ENCODE measurements at places on chromosomes 12 and 14.

GRCh38 chr12:11763760-11764520 lies 114.5 kb downstream of the ETV6 start:
- DNase-seq: no peak

GRCh38 chr12:23648546-23648945 lies 300.9 kb downstream of the SOX5 start:
- DNase-seq: no peak

- no peak for DNase-seq
Observed at GRCh38 chr12:54924972-54925707, 59.4 kb downstream of the TESPA1 start.

DNA sequence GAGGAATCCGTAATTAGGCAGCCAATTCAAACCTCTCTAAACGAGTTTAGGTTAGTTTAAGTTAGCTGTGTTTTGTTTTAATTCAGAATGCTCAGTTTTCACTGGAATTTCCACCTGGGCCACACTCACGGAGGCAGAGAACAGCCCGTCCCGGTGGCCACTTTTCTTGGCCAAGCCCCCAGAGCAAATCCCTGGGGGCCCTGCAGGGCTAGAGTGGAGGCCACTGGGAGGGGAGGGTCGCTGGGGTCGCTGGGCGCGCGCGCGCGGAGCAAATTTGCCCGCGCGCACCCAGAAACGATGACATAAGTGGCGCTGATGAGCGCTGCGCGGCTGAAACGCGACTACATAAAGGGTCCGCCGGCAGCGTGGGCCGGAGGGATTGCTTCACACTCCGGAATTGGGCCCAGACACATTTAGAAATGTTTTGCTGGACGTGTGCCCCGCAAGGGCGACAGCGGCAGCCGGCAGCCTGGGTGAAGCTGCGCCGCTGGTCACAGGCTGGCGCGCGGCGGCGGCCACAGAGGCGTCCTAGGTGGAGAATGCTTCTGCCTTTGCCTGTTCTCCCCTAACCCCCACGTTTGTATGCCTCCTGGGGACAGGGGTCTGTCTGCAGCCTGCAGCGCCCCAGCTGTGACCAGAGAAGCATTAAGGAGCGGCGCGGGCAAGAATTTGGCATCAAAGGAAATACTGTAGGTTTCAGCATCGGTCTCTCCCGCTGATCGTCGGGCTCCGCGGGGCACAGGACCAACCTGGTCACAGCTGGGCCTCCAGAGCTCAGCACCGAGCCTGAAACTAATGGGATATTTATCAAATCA lies 37.9 kb upstream of the TBX5 start:
- DNase-seq: no peak

DNA sequence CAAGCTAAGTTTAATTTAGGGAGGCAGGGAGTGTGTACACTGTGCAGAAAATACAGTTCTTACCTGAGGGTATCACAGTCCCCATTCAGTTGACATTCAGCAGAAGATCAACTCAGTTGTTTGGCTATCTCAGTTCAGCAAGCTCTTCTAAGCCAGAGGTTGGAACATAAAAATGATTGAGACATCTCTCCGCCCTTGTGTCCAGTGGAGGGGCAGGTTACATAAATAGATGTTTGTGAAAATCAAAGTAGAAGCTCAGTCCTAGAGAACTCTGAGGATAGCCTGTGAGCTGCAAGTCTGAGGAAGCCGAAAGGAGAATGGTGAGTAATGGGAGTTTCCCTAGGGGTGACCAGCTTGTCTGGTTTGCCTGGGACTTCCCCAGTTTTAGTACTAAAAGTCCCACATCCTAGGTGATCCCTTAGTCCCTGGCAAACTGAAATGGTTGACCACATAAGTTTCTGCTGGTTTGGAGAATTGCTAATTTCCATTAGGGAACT lies 251.4 kb upstream of the ATP2B1 start:
- no peak for DNase-seq

- no peak for DNase-seq
Observed at GRCh38 chr12:88063375-88063774, 34.2 kb upstream of the C12orf50 start.

GRCh38 chr14:74660167-74660566 lies 48.1 kb upstream of the LTBP2 start:
- DNase-seq: no peak

GRCh38 chr12:124411953-124412645 lies 117.2 kb downstream of the RFLNA start:
- no peak for DNase-seq

DNA sequence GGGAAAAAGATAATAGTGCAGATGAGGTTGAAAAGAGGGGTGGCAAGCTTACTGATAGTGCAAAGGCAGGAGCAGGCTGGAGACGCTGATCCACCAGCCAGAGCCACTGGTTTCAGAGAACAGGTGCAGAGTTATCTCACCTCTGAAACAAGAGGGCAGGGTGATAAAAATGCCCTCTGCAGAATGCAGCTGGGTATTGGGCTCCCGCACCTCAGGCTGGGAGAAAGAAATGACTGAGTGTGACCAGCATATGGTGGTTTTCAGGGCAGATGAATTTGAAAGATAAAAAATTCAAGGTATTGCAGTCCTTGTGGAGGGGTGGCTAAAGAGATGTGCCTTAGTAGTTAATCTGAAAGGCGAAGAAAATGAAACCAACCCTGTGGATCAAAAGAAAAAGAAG lies 2.9 kb upstream of the TMEM30B start:
- DNase-seq: no peak

- no peak for DNase-seq
Observed at GRCh38 chr12:22787557-22787956, 162.6 kb downstream of the ETNK1 start.

GRCh38 chr12:113115455-113116126 lies 20.0 kb downstream of the RASAL1 start:
- no peak for DNase-seq

DNA sequence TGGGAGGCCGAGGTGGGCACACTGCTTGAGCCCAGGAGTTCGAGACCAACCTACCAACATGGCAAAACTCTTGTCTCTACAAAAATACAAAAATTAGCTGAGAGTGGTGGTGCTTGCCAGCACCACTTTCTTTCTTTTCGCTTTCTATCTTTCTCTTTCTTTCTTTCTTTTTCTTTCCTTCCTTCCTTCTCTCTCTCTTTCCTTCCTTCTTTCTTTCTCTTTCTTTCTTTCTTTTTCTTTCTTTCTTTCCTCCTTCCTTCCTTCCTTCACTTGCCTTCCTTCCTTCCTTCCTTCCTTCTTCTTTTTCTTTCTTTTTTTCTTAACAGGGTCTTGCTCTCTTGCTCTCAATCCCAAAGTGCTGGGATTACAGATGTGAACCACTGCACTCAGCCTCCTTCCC lies 66.8 kb downstream of the HSD17B6 start:
- no peak for DNase-seq

DNA sequence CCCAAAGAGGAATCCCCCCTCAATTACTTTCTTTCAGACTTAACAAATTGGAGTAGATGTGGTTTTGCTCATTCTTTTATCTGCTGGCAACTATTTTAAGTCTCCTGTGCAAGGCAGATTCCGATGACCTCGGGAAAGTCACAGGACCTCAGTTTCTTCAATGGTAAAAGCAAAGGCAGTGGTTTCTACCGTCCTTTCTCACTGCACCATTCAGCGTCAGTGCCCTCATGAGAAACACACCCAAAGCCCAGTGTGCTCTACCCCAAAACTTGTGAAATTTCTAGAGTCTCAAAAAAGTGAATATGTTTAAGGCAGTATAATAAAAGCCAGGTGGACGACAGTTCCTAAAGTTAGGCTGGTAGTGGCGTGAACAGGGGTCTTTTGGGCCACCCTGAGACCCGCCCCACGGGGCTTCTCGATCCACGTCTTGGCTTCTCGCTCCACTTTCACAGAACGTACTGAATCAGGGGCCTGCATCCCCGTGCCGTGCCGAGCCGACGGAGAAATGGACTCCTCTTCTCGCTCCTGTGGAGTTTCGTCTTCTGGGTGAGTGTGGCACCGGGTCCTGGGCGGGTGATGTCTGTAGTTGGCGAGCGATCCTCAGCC lies 1.3 kb upstream of the ARHGAP5 start:
- DNase-seq: peak; percentile 25

DNA sequence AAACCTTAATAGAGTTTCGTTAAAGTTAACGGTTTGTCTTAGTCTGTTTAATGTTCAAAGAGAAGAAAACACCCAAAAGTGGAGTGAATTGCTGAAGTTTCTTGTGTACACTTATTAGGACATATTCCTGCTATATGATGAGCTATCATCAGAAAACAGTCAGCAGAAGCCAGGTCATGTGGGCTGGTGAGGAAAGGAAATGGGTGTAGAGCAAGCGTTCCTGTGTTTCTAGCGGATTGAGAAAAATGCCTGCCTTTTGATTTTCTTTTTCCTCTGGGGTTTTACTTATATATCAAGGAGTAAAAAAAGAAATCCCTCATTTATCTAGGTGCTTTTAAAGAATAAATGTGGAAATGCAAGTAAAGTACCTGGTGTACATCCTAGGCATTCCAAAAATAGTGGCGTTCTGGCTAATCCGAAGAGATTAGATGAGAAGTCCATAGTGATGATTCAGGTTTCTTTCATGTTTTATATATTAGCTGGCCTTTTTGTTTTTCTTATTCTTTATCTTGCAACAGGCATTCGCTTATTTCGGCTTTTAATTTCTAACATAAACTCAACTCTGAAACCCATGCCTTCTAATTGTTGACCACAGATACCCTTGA lies 50.7 kb downstream of the FLRT2 start:
- no peak for DNase-seq

DNA sequence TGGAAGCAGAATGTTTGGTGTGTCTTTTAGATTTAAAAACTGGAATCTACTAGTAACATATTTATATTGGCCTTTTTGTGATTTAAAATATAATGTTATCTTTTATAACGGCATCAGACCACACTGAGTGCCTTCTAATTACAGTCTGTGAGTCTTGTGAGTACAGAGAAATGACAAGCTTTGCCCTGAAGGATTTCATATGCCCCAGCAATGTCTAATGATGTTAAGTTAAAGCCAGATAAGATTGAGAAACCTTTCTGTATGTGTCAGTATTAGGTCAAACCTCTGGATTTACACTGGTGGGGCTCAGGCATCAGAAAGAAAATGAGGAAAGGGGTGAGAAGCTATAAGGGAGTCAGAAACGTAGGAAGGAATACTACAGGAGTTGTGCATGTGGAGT lies 25.2 kb downstream of the PLEKHA5 start:
- DNase-seq: no peak

- no peak for DNase-seq
Observed at GRCh38 chr12:130480887-130481286, 143.2 kb downstream of the PIWIL1 start.

- DNase-seq: no peak
Observed at GRCh38 chr14:87049950-87050349, 943.0 kb downstream of the GALC start.

DNA sequence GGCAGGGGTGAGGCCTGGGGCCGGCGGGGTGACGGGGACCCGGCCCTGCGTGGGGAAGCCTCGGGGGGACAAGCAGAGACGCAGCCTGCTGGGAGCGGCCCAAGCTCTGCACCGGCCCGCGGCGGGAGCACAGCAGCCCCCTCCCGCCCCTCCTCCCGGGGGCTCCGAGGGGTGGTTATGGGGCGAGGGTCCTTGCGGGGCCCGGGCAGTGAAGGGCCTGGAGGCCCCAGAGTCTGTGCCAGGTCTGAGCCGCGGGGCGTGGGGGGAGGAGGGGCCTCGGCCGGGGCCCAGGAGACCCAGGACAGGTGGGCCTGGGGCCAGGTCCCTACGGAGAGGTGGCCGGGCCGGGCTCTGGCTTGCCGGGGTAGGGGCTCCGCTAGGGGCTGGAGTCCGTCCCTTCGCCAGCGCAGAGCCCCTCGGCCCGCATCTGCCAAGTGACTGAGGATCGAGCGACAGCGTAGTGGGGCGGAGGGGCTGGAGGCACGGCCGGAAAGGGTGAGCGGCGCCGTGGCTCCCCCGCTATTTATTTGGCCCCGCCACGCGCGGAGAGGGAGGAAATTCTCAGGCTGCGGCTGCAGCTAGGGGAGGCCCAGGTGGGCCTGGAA lies 495 bp downstream of the TMEM121 start:
- no peak for DNase-seq

DNA sequence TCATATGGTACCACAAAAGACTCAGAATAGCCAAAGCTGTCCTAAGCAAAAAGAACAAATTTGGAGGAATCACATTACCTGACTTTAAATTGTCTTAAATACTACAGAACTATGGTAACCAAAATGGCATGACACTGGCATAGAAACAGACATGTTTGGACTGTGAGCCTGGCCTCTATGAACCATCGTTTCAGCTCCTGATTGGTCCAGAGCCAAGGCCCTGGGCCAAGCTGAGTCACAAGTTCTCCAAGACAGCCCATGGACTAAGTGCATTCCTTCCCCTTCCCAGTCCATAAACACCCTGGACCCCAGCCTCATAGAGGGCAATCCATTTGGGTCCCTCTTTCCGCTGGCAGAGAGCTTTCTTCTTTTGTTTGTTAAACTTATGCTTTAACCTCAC lies 12.1 kb upstream of the PRR4 start:
- DNase-seq: no peak

DNA sequence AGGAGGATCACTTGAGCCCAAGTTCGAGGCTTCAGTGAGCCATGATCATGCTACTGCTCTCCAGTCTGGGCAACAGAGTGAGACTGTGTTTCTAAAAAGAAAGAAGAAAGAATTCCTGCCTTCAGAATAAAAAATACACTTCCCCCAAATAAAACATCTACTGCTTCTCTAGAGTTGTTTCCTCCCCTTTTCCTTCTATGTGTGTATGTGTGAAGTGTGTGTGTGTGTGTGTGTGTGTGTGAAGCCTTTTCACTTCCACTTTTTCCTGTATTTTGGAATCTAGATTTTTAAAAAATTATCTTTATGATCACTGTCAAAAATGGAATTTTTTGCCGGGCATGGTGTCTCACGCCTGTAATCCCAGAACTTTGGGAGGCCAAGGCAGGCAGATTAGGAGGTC lies 12.6 kb upstream of the SNX6 start:
- DNase-seq: no peak

GRCh38 chr14:102916347-102917055 lies 6.0 kb upstream of the AMN start:
- no peak for DNase-seq

DNA sequence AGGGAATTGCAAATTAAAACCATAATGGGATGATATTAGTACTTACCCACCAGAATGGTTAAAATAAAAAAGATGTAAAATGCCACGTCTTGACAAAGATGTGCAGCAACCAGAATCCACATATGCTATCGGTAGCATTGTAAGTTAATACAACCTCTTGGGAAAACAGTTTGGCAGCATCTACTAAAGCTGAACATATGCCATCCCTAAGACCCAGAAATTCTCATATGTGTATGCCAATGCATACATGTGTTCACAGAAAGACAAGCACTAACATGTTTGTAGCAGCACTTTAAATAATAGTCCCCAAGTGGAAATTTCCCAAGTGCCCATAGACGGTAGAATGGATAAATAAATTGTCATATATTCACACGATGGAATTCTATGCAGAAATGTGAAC lies 28.3 kb upstream of the SLC5A8 start:
- no peak for DNase-seq
